ENCODE measurements at places on chromosomes 11 and 22.

- no peak for DNase-seq
These were observed 507.1 kb upstream of the CCDC90B start for GRCh38 chr11:83793310-83793709.

DNA sequence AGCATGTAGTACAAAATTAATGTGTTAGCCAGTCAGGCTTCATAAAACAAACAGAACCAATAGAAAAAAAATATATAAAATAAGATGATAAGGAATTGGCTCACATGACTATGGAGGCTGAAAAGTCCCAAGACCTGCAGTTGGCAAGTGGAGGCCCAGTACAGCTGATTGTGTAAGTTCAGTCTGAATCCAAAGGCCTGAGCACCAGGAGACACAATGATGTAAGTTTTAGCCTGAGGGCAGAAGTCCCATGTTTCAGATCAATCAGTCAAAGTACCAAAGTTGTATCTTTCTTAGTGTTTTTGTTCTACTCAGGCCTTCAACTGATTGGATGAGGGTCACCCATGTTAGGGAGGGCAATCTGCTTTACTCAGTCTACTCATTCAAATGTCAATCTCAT, 14.3 kb upstream of the OR10D3 start:
- DNase-seq = no peak

- no peak for DNase-seq
These were observed 16.1 kb downstream of the MICAL2 start for GRCh38 chr11:12126344-12127019.

GRCh38 chr11:61153593-61154095, 7.6 kb downstream of the VPS37C start:
- DNase-seq = no peak

GRCh38 chr11:68251765-68252164, 20.0 kb downstream of the C11orf24 start:
- no peak for DNase-seq

GRCh38 chr11:64742889-64743590, 902 bp downstream of the RASGRP2 start:
- no peak for DNase-seq

- no peak for DNase-seq
These were observed 65.7 kb upstream of the PITPNB start for GRCh38 chr22:27984723-27985122.

- DNase-seq = no peak
These were observed 19.2 kb downstream of the MRGPRX3 start for GRCh38 chr11:18151581-18151980.

- DNase-seq = no peak
These were observed 319.3 kb downstream of the DCDC1 start for GRCh38 chr11:31050061-31050765.

GRCh38 chr22:48370508-48371325, 1457.0 kb downstream of the BRD1 start:
- no peak for DNase-seq

DNA sequence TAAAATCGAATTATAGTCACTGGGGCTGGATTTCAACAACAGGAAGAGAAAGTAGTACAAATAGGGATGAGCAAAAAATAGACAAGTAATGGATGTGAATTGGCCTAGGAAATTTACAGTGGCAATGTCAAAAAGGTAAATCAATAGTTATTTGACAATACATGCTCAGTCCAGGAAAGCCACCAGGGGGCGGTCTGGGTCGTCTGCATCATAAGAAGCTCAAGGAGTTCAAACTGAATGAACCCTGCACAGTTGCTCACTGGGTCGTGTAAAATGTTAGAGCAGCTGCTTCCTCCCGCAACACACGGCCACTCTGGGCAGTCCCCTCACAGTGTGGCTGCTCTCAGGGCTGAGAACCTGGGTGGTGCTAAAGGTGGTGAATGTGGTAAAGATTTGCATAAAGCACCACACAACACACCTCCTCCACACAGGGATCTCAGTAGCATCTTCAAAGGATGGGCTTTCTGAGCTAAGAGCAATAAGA, 85.9 kb downstream of the ZNF280B start:
- DNase-seq = peak; percentile 42

GRCh38 chr11:47317064-47317828, 35.3 kb downstream of the MYBPC3 start:
- DNase-seq = no peak

DNA sequence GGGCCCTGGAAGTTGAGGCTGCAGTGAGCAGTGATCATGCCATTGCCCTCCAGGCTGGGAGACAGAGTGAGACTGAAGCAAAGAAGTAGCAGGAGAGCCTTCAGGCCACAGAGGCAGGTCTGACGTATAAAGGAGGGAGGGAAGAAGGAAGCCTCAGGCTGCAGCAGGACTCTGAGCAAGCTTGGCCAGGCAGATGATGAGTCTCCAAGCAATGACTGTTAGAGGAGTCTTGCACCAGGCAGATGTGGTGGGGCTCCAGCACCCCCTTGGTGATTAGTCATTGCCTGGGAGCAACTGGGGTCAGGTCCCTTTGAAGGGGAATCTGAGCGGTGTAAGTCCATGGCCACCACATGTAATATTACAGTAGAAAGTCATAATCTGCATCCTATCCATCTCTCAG, 36.6 kb upstream of the NFAM1 start:
- no peak for DNase-seq

DNA sequence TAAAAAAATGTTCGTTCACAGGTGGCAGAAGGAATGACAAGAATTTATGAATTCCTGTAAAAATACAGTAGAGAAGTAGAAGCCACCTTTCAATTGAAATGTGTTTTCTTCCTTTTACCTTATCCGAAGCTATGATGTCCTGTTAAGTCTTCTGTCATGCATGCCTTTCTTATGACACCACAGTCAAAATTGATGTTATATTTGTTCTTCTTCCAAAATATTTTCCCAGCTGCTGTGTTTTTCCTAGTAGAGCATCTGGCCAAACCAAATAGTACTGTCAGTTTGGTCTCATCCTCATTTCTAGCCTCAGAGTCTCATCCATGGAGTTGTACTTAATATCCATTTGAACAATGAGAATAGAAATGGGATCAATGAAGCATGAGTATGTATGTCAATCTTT, 206.1 kb downstream of the PGR start:
- no peak for DNase-seq

- DNase-seq = no peak
These were observed 443.1 kb downstream of the SOX6 start for GRCh38 chr11:15913261-15913660.

DNA sequence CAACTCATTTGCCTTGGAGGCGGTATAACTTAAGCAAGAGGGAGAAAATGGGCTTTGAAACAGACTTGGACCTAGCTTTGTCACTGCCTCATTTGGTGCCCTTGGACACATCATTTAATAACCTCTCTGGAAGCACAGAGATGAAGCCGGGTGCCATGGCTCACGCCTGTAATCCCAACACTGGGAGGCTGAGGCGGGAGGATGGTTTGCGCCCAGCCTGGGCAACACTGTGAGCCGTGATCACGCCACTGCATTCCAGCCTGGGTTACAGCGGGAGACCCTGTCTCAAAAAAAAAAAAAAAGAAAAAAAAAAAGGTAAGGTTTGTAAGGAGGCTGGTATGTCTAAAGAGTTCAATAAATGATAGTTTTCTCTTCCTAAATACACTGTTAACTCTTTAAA, 806 bp downstream of the COA4 start:
- DNase-seq = peak; percentile 11

GRCh38 chr11:109302591-109303334, 119.2 kb upstream of the C11orf87 start:
- DNase-seq = no peak

- no peak for DNase-seq
These were observed 26.4 kb downstream of the CAPN1 start for GRCh38 chr11:65207918-65208784.

GRCh38 chr22:37546437-37547250, 13.6 kb upstream of the CDC42EP1 start:
- peak; percentile 77 for DNase-seq

DNA sequence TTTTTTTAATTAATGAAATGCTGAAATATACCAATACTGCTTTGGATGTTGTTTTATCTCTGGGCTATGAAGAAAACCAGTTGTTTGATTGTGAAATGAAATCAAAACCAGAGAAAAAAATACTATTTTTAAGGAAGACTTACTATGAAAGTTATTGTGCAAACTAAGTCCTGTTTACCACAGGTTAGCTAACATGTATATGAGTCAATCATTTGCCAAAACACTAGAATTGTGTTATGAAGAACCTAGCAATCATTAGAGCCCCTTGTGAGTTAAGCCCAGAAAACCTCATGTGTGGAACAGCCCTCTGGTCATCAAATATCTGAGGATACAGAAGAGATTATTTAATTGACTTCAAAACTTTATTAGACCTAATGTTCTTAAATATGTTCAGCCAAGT, 83.7 kb downstream of the FAT3 start:
- no peak for DNase-seq
